ENCODE measurements at places on chromosomes 6 and 20.

DNA sequence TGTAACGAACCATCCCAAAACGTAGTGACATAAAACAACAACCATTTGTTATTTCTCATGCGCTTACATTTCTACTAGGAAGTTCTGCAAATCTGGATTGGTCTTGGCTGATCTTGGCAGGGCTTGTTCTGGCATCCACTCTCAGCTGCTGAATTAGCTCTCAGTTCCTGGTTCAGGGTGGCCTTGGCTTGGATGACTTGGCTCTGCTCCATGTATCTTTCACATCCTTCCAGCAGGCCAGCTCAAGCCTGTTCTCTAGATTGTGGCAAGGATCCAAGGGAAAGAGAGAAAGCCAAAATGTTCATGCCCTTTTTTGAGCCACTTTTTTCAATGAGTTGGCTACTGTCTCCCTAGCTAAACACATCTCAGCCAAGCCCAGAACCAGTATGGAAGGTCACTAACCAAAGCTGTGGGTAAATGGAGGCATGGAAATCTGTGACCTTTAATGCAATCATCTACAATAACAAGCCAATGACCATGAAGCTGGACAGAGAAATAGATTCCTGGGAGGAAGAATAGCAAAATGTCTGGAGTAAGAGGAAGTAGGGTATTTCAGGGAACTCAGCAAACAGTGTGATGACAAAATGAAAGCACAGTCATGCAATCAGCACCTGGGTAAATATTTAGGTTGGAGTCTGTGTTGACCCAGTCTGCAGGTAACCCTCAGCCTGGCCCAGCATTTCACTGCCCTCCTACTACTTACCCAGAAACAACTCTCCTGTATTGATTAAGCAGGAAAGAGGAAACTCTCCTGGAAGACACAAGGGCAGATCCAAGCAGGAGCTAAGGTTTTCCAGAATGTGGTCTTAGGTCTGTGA lies 32.7 kb upstream of the SNAP25 start:
- no peak for DNase-seq

DNA sequence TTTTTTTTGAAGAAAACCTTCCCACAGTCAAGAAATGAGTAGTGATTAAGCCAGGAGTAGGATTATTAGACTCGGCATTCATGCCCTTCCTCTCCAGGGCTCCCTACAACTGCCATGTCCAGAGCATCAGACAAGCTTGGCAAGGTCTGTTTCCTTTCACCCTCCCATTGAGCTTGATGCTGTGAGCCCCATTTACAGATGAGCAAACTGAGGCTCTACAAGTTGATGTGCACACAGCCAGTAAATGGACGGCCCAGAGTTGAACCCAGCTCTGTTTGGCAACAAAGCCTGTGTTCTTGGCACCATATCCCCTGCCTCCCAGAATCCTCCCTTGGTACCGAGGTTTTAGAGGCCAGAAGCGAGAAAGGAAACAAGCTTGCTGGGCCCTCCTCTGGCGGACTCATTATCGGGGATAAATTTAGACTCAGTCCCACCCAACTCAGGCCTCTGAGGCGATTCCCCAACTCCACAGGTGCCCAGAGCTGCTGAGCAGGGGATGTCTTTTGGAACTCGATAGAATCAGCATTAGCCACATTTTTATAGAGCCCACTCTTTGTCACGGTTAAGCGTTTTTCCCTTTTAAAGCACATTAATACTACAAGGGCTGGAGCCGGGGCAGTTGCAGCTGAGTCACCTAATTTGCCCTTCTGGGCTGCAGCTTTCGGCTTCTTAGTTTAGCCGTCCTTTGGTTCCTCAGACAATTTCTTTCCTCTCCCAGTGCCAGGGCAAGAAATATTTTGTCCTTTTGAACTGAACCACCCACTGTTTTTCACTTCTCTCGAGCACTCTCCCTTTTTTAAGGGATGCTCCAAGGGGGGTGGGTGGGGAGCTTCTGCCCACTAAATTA lies 23.0 kb upstream of the NFATC2 start:
- peak; percentile 68 for DNase-seq

DNA sequence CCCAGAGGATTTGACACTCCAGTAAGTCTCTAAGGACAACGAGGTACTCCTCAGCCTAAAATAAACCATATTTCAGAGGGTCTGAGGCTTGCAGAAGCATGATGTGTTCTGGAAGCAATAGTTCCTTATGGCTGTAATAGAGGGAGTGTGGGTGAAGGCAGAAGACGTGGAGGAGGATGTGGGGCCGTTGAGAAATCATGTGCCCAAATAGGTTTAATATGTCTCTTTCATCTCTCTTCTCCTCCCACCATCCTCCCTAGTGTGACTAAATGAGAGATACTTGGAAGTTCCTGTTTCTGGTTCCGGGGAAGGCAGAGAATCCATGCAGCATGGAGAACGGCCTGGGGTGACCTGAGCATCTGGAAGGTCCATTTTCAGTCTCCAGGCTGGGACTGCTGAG lies 174.0 kb upstream of the RSPO3 start:
- DNase-seq: no peak

DNA sequence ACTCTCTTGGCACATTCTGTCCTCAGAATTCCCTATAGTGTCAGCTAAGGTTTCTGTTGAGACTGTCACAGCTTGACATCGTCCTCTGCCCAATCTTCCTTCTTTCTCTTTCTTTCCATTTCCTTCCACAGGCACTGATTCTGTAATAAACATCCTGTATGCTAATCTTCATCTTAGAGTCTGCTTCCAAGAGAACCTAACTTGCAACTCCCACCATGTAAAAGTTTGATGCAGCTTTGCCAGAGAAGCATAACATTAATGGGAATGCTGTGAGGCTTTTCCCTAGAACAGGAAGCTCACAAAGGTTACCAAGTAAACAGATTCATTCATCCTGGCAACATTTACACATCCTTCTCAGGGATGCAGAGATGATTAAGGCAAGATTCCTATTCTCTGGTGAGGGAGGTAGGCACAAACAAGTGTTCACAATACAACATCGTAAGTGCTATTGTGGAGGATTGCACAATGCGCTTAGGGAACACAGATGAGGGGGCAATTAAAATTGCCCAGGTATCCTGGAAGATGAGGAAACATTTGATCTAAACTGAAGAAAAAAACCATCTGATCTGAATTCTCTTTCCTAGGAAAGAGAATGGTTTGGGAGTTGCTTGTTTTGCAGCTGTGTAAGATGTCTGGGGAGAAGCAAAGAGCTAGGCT lies 74.7 kb downstream of the GRM1 start:
- no peak for DNase-seq

GRCh38 chr6:105886066-105886813 lies 199.9 kb upstream of the PRDM1 start:
- peak; percentile 17 for DNase-seq

DNA sequence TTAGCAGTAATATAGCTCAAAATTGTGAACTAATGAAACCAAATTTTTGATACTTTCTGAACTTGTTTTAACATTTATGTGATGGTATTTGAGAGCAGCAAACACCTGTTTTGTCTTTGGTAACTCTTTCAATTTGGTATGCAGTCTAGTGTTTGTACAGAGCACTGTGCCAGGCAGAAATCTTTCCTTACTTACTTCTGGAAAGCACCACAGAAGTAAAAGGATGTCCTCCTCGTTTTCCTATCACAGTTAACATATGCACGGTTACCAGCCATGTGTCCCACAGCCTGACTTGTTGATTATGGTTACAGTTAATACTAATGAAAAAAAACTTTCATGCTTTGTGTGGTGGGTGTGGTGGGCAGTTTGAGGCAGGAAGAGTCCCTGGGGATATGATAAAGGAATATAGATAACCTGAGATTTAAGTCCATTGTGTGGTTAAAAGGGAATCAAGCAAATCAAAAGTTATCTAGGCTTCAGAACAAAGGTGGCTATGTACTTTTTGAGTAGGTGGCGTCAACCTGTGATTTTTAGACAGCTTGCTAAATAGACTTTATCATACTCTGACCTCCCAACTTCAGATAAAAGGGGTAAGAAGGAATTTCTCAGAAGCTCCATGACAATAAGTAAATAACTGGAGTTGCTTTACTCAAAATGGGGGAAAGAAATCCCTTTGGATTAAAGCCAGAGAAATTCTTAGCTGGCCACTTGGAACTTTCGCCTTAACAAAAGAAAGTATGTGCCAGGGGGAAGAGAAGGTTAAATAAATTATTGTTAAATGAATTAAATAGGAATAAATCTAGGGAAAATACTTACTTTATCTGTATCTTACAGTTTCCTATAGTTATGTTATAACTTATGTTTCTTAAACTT lies 20.1 kb upstream of the COL10A1 start:
- no peak for DNase-seq

DNA sequence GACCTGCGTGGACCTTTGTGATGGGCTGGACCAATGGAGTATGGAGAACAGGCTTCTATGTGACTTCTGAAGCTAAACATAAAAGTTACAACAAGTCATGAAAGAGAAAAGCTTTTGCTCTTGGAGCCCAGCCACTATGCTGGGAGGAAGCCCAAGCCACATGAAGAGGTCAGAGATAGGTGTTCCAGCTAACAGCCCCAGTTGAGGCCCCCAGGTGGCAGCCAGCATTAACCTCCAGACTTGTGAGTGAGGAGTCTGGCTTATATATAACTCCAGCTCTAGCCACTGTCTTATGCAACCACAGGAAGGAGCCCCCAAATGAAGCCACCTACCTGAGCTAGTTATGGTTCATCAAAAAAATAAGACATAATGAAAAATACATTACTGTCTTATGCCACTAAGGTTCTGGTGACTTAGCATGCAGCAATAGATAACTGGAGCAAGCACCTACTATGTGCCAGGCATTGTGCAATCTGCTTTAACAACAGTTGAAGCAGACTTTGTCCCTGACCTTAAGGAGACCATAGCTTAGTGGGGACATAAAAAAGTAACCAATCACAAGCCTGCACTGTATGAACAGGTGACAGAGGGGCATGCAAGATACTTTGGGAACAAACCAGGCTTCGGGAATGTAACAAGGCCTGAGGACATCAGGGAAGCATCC lies 599.6 kb downstream of the PTPRT start:
- no peak for DNase-seq

DNA sequence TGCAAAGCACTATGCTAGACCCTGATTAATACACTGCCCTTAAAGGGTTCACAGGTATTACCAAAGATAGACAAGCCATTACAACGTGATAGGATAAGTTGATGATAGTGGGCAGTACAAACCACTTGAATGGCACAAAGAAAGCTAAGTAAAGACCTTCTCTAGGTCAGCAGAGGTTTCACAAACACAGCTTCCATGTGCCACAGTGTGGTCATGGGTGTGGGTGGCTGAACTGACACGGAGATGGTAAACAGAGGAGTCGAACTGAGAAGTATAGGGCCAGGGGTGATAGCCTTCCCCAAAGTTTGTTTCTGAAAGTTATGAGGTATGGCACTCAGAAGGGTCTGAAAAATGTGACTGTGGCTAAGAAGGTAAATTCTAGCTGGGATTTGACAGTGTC lies 4.3 kb downstream of the ZBTB9 start:
- no peak for DNase-seq

GRCh38 chr6:36670271-36670670 lies 8.2 kb upstream of the CDKN1A start:
- no peak for DNase-seq

DNA sequence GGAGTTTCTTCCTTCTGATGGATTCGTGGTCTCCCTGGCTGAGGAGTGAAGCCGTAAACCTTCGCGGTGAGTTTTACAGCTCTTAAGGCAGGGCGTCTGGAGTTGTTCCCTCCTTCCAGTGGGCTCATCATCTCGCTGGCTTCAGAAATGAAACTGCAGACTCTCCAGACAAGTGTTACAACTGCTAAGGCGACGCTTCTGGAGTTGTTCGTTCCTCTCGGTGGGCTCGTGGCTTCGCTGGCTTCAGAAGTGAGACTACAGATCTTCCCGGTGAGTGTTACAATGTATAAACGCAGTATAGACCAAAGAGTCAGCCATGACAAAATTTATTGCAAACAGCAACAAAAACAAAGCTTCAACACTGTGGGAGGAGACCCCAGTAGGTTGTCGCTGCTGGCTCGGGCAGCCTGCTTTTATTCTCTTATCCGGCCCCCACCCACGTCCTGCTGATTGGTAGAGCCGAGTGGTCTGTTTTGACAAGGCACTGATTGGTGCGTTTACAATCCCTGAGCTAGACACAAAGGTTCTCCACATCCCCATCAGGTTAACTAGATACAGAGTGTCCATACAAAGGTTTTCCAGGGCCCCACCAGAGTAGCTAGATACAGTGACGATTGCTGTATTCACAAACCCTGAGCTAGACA lies 113.2 kb downstream of the GPX5 start:
- no peak for DNase-seq

GRCh38 chr6:43455531-43456428 lies at the start of gene DLK2:
DLK2 (minus strand) TSS chr6:43455548; CDS start chr6:43454825, 723 bp downstream.
- DNase-seq: peak; percentile 37

DNA sequence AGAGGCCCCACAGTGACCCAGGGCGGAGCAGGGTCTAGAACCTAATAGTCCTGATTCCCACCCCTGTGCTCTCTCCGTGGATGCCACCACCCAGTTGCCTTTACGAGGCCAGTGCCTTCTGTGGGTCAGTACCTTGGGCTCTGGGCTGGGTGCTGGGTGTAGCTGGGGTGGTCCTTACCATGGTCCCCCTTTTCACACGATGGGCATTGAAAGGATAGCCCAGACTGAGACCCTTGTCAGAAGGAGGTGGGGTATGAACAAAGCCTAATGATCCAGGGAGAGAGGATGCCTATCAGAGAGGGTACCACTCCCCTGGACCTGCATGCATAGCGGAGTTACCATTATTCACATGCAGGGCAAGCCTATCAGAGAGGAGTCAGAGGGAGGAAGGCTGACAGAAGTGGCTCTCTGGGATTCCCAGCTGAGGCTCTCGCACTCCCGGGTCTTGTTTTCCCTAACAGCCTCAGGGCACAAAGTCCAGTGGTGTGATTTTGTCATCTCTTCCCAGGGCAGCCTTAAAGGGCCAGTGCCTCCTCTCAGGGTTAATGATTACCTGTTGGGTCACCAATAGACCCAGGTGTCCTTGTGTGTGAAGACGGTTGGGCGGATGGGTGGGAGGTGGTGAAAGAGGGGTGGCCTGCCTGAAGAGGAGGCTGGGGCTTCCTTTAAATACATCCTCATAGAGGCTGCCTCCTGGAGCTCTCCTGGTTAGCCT lies 36.2 kb downstream of the VEGFA start:
- DNase-seq: peak; percentile 26

DNA sequence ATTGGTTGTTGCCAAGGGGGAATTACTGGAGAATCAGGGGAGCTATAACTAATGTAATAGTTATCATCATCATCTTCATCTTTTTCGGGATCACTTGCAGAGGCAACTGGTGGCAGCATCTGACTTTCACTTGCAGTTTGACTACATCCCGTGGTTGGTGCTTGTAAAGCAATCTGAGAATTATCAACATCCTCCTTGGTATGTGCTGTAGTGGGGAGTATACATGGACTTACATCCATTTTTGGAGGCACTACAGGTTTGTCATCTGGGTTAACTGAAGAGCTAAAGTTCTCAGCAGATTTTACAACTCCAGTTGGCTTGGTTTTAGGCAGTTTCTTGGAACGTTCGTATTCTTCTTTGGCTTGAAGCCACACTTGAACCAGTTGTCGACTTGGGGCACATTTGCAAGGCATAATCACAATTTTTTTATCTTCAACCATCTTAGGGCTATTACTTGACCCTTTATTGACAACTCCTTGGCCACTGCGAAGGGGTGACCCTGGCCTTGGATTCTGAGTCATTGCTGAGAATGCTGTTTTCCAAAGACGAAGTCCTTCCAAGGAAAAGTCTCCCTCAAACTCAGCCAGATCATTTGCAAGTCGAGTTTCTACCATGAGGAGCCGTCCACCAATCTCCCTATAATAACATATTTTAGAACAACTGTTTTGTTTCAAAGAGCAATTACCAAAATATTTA lies 115.5 kb downstream of the REV3L start:
- no peak for DNase-seq
